Left ventricle myocardium superior (tissue), 1 donor: ENCODE measurements at places on chromosomes 12 and 14. TPM values are rescaled to one million over a fixed set of nuclear protein-coding genes. Genes with fewer than 3 reads are reported as not detected.

DNA sequence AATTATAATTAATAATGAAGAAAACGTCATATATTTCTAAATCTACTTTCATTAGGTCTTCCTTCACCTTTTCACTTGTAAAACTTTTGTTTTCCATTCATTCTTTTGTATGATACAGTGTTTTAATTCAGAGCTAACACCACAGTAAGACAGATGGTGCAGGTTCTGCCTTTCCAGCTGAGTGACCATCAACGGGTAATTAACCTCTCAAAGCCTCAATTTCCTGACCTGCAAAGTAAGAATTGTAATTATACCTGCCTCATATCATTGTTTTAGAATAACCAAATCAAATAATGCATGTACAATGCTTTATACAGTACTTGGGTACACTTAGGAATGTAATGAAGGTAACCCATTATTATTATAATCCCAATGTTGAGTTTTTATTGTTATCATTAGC, 157.6 kb downstream of the FOXA1 start:
- no peak for DNase-seq

DNA sequence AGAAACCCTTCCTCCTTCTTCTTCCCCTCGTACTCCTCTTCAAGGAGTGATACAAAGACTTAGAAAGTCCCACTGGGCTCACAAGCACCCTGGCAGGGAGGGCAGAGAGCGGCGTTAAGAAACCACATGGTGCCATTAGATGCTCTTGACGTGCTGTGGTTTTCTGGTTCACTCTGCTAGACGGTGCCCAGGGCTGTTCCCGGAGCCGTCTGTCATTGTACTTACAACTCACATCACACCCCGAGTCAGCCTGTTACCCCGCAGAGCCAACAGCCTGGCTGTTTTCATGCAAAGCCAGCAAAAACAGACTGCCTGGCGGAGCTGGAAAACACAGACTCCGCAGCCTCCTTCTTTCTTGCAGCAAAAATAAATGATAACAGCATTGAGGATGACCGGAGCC, 232.6 kb upstream of the TBX3 start:
- no peak for DNase-seq

The INSM2 gene
- not detected for total RNA-seq

- DNase-seq = no peak
These were observed 33.4 kb upstream of the DCN start for GRCh38 chr12:91215940-91216454.

DNA sequence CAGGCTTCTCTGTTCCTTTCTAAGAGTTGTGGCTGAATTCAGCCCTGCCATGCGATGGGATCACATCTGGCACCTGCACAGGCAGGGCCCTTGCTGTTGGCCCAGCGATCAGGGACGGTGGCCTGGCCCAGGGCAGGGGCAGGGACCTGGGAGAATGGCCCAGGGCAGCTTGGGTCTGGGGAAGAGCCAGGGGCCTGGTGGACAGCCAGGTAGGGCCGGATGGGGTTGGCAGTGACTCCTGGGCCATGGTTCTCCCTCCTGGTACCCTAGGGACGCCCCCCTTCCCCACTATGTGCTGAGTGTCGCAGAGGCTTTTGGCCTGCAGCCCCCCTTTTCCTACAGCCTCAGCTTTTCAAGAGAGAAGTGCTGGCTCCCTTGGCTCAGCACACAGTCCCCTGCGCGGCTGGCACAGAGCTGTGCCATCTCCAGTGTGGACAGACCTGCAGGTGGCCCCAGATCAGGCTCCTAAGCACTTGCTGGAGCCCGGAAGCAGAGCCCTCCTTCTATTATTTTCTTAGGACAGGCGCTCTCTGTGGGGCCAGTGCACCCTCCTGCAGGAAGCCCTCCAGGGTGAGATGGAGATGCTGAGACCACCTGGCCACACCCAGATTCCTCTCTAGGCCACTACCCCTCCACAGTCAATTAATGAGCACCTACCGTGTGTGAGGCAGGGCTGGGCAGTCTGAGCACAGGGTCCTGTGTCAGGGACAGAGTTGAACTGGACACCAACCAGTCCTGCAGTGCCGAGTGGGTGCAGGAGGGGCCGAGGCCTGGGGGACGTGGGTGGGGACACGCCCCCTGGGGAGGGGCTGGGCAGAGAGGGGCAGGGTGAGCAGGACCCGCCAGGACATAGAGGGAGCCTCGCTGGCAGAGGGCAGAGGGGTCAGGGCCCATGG, 267.6 kb downstream of the ADGRD1 start:
- DNase-seq = no peak

DNA sequence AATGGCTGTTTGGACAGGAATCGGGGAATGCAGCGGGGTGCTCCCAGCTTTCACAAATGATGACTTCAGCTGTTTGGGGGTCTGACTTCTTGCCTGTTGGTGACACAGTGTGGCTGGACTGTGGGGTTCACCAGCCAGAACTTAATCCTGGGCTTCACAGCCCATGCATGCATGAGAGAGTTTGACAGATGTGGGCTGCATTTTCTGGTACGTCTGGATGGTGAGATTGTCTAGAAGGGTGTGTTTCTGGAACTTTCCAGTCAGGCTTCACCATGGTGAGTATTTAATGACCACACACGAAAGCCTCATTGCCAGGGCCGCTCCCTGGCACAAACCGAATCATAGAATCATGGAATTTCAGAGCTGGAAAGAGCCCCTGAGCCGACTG, 29.6 kb downstream of the CHST11 start:
- no peak for DNase-seq
